NCI-H1694 (cell line): ENCODE measurements at places on chromosomes 1 and 21.

DNA sequence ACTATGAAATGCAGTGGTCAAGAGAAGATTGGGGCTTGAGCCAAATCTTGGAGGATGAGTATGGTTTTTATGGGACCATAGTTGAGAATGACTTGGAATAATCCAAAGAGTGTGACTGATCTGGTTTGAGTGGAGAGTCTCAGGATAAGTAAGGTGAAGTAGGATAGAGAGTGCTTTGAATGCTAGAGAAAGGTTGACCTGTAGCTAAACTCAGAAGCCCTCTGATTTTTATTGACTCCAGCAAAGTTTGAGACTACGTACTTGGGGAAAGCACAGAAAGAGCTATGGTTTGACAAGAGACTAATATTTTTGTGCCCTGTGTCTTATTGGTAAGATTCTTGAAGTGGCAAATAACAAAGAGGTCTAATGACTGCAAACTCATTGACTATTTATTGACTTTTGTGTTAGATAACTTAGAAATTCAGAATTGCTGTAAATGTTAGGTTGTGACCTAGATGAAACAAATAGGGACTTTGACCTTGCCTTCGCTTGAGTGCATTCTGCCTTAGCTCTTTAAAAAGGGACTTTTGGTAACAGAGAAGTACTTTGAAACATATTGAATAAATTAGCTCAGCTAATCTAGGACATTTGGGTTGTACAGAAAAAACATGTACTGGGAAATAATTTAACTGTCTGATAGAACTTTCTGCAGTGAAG lies 35.1 kb downstream of the UAP1 start:
- no peak for DNase-seq

GRCh38 chr1:117886101-117886795 lies 43.2 kb downstream of the GDAP2 start:
- DNase-seq, result no peak

DNA sequence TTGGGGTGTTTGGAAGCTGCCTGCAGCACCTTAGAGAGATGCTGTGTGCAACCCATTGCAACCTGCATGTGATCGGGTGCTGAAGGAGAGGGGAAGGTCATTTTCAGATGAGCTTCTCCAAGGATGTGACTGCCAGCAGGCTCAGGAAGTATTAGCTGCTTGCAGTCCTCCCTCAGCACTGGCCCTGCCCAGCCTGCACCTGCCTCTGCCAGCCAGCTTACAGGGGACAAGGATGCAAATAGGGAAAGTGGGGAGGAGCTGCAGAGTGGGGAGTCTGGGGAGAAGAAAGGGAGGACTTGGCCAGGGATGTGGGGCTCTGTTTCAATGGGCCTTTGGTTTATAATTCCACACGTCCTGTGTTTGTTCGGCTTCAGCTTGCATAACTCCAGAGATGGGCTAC lies 254.5 kb downstream of the RRAGC start:
- DNase-seq, result no peak

DNA sequence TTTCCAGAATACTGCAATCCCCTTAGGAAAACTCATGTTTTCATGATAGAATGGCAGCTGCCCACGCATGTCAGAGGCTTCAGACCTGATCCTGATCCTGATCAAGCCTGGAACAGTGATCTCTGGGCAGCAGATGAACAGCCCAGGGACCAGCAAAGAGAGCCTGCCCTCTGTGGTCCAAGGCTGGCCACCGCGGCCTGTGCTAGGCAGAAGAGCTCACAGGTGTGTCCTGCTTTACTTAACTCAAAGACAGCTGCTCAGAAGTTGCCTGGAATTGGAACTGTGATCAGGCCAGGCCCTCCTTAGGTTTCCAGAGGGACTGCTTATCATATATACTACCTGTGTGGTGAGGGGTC lies 21.2 kb upstream of the BCAR3 start:
- no peak for DNase-seq

DNA sequence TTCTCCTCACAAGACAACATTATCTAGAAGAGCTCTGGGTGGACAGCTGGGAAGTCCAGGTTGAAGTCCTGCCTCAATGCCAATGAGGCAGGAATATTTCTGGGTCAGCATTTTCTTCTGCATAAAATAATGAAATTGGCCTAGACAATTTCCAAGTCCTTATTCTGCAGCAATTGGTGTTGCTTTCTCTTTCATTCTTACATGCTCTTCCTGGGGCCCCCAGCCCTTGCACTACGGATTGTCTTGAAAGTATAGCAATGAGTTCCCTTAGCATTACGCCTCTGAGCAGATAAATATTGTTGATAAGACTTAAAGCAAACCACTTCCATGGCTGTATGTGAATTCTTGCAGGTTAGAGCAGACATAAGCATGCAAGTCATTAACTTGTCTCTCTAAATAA lies 188.5 kb downstream of the TGFBR3 start:
- DNase-seq, result no peak

DNA sequence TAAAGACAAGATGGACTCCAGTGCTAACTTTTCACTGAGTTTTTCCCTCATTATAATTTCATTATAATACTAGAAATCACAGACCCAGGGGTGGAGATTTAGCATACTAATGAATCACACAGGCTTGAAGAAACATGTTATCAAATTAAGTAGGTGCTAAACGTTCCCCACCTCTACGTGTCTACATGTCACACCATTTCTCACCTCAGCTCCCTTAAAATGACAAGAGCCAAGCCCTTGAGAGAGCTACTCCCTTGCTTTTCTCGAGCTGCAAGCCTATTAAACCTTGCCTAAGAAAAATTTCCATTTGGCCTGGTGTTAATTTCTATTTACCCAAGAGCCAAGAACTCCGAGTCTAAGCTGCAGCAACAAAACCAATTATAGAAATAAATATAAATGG lies 396.3 kb upstream of the NEGR1 start:
- no peak for DNase-seq

- no peak for DNase-seq
Measured at GRCh38 chr1:26345718-26346117, 8.2 kb downstream of the CRYBG2 start.
